ENCODE measurements at places on chromosomes 2 and 18. TPM values are rescaled to one million over a fixed set of nuclear protein-coding genes. Genes with fewer than 3 reads are reported as not detected.

NYAP2 gene
- total RNA-seq: not detected

ARHGEF33 gene
- 0.10 TPM for total RNA-seq

DNA sequence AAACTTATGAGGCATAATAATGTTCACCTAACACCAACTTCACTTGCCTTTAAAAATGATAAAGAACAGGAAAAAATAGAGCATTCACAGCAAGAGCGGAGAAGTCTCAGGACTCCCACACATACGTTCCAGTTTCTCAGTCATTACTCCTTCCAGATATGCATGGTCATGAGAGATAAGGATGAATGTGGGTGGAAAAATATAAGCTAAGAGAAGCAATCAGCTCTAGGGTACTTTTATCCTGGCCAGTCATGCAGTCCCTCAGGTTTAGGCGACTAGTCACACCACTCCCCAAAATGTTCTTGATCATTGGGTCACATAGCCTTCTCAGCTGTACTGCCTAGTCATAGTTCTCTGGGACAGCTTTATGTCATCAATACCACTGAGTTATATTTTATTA is 29.2 kb upstream of the CCDC178 start:
- DNase-seq: no peak

DNA sequence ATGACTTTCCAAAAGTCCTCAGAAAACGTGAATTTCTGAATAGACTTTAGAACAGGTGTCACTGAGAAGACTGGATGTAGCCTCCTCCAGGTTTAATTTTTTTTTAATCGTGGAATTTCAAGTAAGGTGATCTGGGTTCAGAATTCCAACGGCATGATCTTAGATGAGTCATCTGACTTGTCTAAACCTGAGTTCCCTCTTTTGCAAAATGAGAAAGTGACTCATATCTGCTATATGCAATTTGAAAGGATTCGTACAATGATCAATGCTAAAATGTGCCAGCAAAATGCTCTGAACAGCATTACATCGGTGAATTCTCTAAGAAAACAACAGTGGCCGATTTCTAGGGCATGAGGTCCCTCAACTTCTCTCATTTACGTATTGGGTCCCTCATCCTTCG is 69.1 kb upstream of the ZNF516 start:
- DNase-seq: no peak

- no peak for DNase-seq
These were observed 8.7 kb downstream of the MAL start for GRCh38 chr2:95034221-95034620.

All from GM23338 (cell line).